ENCODE measurements at places on chromosomes 5 and 9.

- no peak for DNase-seq
Observed at GRCh38 chr5:100110497-100110896, 424.7 kb upstream of the FAM174A start.

GRCh38 chr9:107274953-107275422, 8.1 kb upstream of the RAD23B start:
- no peak for DNase-seq

DNA sequence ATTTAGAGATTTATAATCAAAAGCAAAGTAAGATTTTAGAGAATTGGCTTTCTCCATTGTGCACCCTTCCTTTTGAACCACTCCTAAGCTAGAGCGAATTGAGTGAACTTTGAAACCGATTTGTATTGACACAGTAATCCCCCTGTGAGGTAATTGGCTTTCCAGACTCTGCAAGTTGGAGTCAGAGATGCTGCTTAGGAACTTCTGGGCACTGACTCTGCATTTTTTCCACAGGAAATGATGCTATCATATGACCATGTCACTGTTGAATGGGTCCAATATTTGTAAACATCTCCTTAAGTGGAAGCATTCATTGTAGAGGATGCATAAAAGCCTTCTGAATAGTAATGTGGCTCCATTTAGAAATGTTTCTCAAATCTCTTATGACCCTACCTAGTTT, 394.4 kb upstream of the ZNF608 start:
- DNase-seq, result no peak

- no peak for DNase-seq
Observed at GRCh38 chr5:180643191-180643851, 6.1 kb downstream of the FLT4 start.

DNA sequence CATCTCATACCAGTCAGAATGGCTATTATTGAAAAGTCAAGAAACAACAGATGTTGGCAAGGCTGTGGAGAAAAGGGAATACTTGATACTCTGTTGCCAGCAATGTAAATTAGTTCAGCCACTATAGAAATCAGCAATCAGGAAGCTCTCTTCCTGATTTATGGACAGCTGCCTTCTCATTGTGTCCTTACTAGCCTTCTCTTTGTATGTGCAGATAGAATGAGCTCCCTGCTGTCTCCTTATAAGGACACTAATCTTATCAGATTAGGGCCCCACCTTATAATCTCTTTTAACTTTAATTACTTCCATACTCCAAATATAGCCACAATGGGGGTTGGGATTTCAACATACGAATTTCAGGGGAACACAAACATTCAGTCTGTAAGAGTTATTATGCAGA, 38.0 kb downstream of the KCNV2 start:
- DNase-seq, result no peak

DNA sequence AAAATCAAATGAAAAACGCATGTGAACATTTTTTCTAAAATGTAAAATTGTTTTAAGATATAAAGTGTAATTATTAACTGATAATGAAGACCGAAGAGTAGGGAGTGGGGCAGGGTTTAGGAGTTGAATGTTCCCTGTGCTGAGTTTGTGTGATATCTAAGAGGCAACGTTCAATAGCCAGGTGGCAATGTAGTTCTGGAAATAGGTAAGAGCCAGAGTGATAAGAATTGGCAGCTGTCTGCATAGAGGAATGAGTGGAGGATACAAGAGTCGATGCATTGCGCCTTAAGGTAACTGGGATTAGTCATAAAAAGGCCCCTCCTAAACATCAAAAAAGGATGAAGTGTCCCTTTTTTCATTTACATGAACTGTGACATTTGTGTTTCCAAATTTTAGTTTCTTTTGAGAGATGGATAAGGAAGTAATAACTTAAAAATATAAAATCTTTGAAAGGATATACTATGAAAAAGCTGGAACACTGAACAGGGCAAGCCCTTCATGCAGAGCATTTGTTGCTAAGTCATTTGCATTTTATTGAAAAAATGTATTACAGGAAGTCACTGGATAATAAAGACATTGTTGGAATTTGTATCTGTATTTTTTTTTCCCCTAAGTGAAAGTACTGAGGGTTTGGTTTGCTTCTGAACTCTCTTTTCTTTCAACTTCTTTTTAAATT, 659.3 kb downstream of the ACTL7B start:
- DNase-seq, result no peak

GRCh38 chr9:4491626-4491975, 1.3 kb downstream of the SLC1A1 start:
- no peak for DNase-seq

- DNase-seq, result no peak
Observed at GRCh38 chr5:5066276-5067186, 73.6 kb upstream of the ADAMTS16 start.

DNA sequence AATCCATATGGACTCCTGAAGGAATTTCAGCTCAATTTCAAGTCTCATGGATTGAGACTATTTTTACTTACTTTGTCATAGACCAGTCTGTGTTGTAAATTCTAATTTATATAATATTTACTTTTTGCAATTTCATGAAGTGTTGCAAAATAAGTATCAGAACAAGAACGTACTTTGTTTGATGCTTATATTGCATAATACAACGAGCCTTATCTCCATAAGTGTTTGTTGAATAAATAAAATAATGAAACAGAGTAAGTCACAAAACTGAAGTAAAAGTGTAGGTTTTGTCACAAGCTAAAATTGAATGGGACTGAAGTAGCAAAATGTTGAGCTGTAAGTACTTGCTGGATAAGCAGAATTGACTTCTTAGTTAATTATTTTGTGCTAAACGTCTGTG, 3.0 kb upstream of the LIFR start:
- no peak for DNase-seq

DNA sequence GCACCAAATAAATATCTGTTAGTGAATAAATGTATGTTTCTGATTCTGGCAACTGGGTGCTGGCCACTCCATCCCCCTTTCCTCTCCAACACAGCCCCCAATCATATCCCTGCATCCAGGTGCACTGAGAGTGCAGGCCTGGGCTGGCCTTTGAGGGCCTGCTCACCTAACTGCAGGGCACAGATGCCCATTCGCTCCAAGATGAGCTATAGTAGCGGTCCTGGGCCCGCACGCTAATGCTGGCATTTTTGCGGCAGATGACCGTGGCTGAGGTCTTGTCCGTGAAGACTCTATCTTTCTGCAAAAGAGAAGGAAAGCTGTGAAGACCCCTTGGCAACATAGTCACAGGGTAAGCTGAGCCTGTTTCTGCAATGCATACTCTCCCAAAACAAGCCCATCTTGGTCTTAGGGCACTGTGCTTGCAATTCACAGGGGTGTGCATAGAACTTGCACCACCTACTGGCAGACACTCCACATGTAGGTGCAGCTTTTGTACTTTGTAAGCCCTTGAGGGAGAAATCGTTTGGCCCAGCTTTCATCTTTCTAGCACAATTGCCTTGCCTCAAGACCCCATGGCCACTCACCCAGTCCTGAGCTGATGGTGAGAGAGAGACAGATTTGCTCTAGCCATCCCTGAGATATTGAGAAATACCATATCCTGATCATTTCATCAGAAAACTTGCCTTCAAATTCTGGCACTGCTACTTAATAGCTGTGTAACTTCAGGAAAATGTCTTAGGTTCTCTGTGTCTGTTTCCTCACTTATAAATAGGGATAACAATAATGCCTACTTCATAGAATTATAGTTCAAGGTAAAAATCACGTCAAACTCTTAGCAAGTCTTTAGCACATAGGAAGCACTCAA, 13.5 kb downstream of the IL12B start:
- DNase-seq, result no peak

GRCh38 chr5:136430081-136430480, 64.7 kb upstream of the TRPC7 start:
- DNase-seq, result no peak

DNA sequence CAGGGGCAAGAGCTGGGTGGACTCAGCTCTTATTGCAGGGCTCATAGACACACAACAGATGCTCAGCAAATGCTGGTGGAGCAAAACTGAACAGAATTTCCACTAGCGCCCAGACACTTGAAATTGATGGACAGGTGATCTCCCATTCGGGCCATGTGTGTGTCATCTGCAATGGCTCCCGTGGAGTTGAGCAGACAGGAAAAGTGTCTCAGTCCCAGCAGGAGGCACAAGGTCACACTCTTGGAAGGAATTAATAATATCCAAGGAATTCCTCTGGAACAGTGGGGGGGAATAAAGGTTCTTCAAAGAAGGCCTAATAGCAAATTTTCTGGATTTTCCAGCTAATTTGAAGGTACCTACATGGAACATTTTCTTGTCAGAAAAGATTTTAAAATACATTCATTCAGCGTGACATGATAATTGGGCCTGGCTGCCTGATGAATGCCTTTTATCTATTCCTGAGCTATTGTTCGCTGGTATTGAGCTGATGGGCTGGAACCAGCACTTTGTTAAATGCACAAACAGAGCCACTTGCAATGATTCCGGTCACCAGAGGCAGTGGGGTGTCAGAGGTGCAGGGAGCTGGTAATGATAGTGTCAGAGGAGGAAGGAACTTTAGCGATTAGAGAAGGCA, 31.5 kb upstream of the ALDH1B1 start:
- no peak for DNase-seq

DNA sequence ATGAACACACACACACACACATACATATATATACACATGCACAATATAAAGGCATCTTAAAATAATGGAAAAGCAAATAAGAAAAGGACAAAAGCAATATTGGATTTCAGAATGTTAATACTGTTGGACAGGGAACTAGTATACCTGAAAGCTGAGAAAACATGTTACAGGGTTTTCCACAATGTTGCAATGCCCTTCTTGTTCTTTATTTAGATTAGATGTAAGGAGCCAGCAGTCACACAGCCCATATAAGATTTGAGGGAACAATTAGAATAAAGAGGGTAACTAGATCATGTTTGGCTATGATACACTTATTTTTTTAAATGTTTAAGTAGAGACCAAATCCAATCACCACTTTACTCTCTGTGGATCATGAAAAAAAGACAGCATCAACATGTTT, 61.7 kb downstream of the SH3TC2 start:
- DNase-seq, result no peak

DNA sequence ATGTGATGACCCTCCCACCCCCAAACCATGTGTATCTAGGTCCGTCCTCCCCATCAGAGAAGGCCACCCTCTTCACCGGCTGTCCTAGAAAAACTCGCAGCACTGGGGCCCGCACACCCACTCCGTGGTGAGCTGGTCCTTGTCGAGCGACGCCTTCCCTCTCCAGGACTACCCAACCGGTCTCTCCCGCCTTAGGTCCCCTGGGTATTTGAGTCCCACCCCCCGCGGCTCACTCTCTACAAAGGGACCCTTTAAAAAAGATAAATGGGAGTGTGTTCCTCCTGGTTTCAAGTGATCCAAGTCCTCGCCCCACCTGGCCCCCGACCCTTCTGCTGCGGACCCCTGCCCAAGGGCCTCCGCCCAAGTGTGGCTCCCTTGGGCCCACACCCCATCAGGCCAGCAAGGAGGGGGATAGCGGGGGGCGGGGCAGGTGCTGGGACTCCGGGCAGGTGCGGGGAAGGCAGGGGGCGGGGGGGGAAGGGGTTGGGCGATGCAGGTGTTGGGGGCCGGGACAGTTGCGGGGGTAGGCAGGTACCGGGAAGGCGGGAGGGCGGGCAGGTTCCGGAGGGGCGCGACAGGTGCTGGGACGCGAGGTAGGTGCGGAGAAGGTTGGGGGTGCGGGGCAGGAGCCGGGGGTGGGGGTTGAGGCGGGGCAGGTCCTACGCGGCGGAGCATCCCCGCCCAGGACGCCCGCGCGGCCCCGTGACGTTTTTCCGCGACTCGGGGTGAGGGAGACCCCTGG, 970 bp upstream of the ARRDC1 start:
- DNase-seq, result no peak

GRCh38 chr5:8446179-8446578, 577.2 kb downstream of the MTRR start:
- DNase-seq, result no peak

DNA sequence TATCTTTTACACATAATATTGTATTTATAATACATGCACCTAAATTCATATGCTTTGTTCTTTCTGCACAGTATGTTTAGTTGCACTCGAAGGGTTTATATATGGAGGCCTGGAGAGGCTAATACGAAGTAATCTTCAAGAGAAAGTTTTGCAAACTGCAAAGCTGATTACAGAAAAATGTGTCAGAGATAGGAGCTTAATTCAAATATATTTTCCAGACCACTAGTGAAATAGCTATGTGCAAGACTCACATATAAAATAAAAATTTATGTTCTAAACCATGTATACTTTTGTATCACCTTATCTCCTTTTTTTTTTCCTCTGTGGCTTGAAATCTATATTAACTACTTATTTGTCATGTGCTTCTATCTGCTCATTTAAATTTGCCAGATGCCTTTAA, 313.8 kb downstream of the EFNA5 start:
- no peak for DNase-seq

GRCh38 chr5:73751254-73751914, 125.4 kb downstream of the ARHGEF28 start:
- DNase-seq, result no peak

DNA sequence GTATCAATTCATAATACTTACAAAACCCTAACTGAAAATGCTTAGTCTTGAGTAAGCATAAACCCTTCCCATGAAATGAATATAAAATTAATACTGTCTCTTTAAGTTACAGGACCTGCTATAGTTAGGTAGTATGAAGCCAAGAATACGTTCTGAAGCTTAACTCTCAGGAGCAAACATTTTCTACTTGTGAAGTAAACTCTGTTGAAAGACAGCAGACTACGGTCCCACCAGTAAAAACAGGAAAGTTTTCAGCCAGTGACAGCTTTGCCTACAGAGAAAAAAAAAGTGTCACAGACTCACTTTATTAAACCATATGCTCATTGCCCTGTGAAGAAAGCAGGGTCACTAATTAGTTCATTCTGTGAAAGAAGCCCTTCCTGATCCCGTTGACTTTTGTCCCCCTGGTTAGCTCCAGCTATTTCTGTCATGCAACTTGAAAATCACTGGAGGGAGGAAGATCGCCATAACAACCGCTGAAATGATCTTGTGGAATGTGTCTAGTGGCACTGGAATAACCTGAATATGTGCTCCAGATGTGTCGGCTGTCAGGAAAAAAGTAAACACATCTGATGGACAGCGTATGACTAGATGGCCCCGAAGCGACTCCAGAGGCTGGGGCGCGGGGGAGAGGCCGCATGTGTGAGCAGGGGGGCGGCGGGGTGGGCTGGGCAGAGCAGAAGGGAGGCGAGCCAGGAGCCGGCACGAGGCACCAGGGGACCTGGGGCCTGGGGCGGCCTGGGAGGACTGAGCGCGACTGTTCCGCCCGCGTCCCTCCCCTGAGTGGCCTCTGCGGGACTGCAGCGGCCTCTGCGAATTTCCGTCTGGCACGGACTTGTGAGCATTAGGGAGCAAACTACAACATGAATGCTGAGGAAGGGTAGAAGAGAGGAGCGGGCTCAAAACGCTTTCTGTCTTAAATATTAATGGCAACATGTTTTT, 41.9 kb downstream of the BNC2 start:
- peak; percentile 23 for DNase-seq

All from spinal cord (tissue), 10 donors.